Endothelial cell of umbilical vein (primary cell): ENCODE measurements at places on chromosomes 13 and 19. TPM values are rescaled to one million over a fixed set of nuclear protein-coding genes. Genes with fewer than 3 reads are reported as not detected.

Gene CEACAM21
- total RNA-seq = 1.7 and 2.7 TPM in 2 replicates

DNA sequence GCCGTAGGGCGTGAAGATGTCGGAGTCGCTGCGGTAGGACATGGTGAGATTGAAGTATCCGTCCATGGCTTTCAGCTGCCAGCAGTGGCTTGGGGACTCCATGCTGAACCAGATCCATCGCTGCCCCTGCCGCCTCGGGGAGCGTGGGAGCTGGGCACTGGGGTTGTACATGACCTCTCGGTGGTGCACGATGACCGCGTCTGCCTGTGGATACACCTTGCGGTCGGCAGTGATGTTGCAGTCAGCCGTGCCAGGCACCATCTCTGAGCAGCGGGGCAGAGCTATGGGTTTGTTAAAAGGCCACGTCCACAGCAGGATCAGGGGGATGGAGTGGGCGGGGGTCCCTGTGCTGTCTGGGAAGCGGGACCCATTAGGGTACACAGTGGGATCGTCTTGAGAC, 7.4 kb downstream of the FUT6 start:
- peaks cover 7% of the 10 kb centered on the region for H3K4me1 ChIP-seq
- no peak overlapping the region for H3K27ac ChIP-seq
- no peaks in the 10 kb centered on the region for H3K36me3 ChIP-seq
- no peak for DNase-seq
- no peak overlapping the region for H3K4me3 ChIP-seq

GRCh38 chr13:43475140-43475539, 311.6 kb downstream of the ENOX1 start:
- no peaks in the 10 kb centered on the region for H3K36me3 ChIP-seq
- DNase-seq = no peak
- H3K27ac ChIP-seq = no peak overlapping the region
- H3K27me3 ChIP-seq = no peaks in the 10 kb centered on the region
- H3K4me1 ChIP-seq = peaks cover 2% of the 10 kb centered on the region

- H3K4me1 ChIP-seq = peaks cover 27% of the 10 kb centered on the region
- H3K4me3 ChIP-seq = no peak overlapping the region
- DNase-seq = peak; percentile 62
- H3K36me3 ChIP-seq = no peaks in the 10 kb centered on the region
- H3K27me3 ChIP-seq = no peaks in the 10 kb centered on the region
Observed at GRCh38 chr13:80083081-80083852, 257.7 kb downstream of the SPRY2 start.

Gene TFDP1
- 131 and 137 TPM in 2 replicates for total RNA-seq

DNA sequence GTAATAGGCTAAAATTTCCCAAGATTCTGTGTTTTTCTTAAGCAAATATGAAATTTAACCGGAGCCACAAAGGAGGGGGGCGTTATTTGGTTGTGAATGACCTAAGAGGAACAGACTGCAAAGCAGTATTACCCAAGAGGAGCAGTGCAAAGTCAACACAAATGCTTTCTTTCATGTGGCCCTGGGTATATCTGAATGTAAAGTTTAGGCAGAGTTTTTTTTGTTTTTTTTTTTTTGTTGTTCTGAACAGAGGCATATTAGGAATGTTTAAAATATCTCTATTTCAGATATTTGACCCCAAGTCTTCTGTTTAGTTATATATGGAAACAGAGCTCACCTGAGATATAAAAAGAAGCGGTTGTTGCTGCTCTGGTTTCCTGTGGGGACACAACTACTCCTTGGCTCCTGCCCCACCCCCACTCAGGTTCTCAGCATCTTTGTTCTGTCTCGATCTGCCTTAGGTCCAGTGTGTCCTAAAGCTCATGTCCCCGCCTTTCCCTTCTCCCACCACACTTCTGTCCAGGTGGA, 220.7 kb downstream of the RFC3 start:
- H3K36me3 ChIP-seq = no peaks in the 10 kb centered on the region
- no peaks in the 10 kb centered on the region for H3K27me3 ChIP-seq
- H3K4me1 ChIP-seq = peaks cover 7% of the 10 kb centered on the region
- no peak for DNase-seq
- H3K27ac ChIP-seq = no peak overlapping the region
- H3K4me3 ChIP-seq = no peak overlapping the region

Gene KLK1
- total RNA-seq = not detected in 2 replicates

- peaks cover 38% of the 10 kb centered on the region for H3K27me3 ChIP-seq
- no peaks in the 10 kb centered on the region for H3K4me1 ChIP-seq
- H3K4me3 ChIP-seq = no peak overlapping the region
- no peaks in the 10 kb centered on the region for H3K36me3 ChIP-seq
- DNase-seq = no peak
- no peak overlapping the region for H3K27ac ChIP-seq
Observed at GRCh38 chr19:55447421-55448174, 4.5 kb upstream of the SHISA7 start.

DNA sequence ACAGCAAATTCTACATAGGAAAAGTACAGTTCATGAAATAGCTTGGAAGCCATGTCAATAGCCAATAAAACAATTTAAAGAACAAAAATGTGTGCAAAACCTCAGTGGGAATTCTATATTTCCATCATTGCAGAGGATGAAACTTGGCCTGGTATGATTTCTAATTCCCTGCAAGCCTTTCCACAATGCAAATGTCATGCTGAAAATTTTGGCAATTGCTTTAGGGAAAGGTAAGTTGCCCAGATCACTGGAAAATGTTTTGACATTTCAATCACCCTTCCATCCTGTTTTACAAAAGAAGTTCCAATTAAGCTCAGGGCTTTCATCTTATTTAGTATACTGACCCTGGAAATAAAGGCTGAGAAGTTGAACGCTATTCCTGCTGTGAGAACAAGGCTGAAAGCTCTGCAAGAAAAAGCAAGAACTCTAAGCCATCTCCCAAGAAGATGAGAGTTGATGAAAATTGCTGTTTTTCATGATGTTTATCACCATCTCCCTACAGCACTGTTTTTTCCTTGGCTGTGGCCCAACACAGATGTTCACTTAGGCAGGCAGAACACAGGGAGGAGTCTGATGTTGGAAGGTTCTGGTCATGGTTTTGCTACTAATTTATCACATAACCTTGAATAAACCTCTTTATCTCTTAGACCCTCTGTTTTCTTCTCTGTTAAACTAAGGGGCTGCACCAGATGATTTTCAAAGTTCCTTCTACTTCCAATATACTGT, 263.7 kb downstream of the KCTD12 start:
- no peaks in the 10 kb centered on the region for H3K36me3 ChIP-seq
- no peak overlapping the region for H3K27ac ChIP-seq
- peak; percentile 54 for DNase-seq
- H3K27me3 ChIP-seq = peaks cover 3% of the 10 kb centered on the region

DNA sequence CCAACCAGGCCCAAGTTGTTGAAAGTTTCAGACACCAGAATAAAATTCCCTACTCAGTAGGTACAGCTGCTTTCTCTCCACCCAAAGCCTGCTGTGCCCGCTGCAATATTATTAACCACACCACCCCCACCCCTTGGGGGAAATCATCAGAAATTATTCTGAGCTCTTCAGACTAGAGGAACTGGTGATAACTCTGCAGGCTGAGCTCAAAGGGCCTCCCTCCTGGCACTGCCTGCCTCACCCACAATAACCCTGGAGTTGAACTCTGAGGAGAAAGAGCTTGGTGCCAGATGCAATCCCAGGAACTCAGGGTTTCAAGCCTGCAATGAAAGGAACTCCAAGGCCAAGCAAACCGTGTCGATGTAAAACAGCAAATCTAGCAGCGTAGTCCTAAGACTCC, 381.7 kb upstream of the ZNF507 start:
- no peaks in the 10 kb centered on the region for H3K36me3 ChIP-seq
- H3K27ac ChIP-seq = no peak overlapping the region
- H3K4me1 ChIP-seq = no peaks in the 10 kb centered on the region
- H3K4me3 ChIP-seq = no peak overlapping the region
- no peaks in the 10 kb centered on the region for H3K27me3 ChIP-seq
- no peak for DNase-seq

Gene ZNF726
- total RNA-seq = 2.9 and 4.7 TPM in 2 replicates

DNA sequence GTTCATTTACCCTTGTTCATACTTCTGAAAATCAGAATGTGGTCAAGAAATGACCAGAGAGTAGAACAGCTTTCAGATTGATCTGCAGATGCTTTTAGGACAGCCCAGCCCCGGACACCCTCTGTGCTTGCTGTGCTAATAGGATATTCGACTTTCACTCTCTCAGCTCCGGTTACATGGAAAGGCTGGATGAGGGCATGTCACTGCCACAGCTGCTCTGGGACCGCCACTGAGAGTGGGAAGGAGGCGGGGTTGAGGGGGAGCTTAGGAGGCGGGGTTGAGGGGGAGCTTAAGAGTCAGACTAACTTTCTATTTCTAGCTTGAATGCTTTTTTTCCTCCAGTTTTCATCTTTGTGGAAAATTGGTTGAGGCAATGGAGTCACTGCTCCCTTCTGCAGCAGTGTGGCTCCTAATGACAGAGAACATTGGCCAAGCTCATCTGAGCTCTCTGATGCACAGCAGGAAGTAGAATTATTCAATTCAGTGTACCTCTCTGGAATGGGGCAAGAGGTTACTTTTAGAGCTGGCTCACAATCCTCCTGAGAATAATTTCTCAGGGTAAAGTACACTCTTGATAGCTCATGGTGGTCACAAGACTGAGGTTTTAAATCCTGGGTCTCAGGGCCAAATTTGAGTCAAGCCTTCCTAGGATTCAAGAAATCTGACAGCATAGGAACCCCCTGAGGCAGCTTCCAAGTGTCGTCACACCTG, 74.6 kb upstream of the NPAS1 start:
- H3K27ac ChIP-seq = no peak overlapping the region
- DNase-seq = peak; percentile 54
- H3K4me1 ChIP-seq = peaks cover 2% of the 10 kb centered on the region

Gene SMIM24
- not detected in 2 replicates for total RNA-seq

Gene SCN1B
- total RNA-seq = 14.2 and 15.8 TPM in 2 replicates

Gene ZNF497
- 0.42 and 1.3 TPM in 2 replicates for total RNA-seq

Gene SLITRK6
- total RNA-seq = not detected in 2 replicates

- no peak for DNase-seq
- H3K4me1 ChIP-seq = no peaks in the 10 kb centered on the region
- H3K4me3 ChIP-seq = no peak overlapping the region
Observed at GRCh38 chr13:112635323-112635722, 47.4 kb upstream of the TUBGCP3 start.

Gene SLITRK1
- total RNA-seq = not detected in 2 replicates

DNA sequence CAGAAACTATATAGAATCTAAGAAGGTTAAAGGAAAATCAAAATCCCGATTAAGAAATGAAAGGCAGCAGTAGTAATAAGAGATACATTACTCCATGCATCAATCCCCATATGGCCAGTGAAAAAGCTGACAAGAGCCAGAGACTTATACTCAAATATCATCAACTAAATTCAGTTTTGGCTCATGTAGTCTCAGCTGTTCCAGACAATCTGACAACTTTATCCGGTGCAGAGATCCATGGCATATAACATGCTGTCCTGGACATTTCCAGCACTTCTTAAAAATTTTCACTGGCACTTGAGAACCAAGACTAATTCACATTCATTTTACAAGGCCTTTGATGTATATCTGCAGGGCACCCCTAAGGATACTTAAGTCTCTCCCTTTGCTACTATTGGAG, 255.7 kb upstream of the KLHL1 start:
- H3K36me3 ChIP-seq = no peaks in the 10 kb centered on the region
- no peak overlapping the region for H3K4me3 ChIP-seq
- H3K27me3 ChIP-seq = no peaks in the 10 kb centered on the region
- no peaks in the 10 kb centered on the region for H3K4me1 ChIP-seq
- DNase-seq = no peak

DNA sequence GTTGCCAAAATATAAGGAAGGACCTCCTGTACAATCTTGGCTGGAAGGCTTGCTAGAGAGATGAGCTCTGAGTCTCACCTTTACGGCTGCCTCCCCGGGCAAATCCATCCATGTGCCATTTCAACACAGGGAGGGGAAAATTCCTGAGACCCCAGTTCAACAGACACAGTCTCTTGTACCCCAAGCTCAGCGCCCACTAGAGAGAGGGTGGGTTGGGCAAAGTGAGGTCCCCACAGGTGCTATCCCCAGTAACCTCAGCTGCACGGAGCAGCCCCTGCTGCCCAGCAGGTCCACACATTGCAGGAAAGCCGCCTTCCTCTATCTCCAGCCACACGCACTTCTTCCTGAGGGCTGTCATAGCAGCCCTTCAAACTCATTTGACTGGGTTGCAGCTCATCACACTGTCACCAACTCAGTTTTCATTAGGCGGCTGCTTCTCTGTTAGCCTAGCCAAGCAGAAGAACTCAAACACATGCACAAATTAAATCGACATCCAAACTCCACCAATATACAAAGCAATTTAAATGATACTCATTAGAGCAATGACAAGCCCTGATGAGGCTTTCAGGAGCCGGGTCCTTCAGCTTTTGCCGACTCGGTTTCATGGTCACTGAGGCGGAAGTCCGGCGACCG, 80.4 kb downstream of the TSHZ3 start:
- no peak overlapping the region for H3K4me3 ChIP-seq
- no peak overlapping the region for H3K27ac ChIP-seq
- no peak for DNase-seq
- no peaks in the 10 kb centered on the region for H3K36me3 ChIP-seq
- H3K27me3 ChIP-seq = no peaks in the 10 kb centered on the region

DNA sequence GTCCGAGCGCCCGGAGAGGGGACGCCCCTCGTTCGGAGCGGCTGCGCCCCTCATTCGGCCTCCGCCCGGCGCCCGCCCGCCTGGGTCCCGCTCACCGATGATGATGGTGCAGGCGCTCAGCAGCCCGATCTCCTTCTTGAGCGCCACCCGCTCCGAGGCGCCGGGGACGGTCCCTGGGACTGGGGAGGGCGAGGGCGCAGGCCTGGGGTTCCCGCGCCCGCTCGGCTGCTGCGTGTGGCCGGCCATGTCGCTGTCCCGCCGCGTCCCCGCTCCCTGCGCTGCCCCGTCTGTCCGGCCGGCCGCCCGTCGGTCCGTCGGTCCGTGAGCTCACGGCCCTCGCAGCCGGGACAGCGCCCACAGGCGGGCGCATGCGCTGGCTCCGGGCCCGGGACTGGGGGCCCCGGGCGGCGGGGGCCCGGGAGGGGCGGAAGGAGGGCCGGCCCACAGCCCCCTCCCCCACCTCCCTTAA, at the start of gene SLC7A10:
SLC7A10 (minus strand) TSS at position 393 of the 469 bp plus-strand sequence; CDS start at position 246, 147 bp downstream.
- H3K4me1 ChIP-seq = no peaks in the 10 kb centered on the region
- no peak within 1 kb of the TSS for H3K4me3 ChIP-seq
- no peaks in the 10 kb centered on the region for H3K36me3 ChIP-seq
- peaks cover 29% of the 10 kb centered on the region for H3K27me3 ChIP-seq

DNA sequence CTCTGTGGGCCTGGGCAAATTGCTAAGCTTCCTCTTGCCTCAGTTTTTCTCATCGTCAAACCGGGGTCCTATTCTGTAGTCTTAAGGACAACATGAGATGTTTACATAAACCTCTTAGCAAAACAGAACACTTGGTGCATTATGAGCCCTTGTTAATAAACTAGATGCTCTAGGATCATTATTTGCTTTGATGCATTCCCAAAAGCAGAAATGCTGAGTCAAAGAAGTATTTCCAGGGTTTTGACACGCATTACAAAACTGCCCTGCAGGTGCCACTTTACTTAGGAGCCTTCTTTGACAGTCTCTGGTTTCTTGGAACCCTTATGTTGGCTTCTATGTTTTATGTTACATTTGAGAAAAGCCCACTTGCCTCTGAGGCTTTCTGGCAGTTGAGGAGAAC, 12.1 kb downstream of the AKAP11 start:
- no peak for DNase-seq
- no peak overlapping the region for H3K4me3 ChIP-seq

Gene LPAR6
- 22.3 and 22.9 TPM in 2 replicates for total RNA-seq

Gene CRB3
- total RNA-seq = not detected in 2 replicates
